ENCODE measurements at places on chromosomes 5 and 9. TPM values are rescaled to one million over a fixed set of nuclear protein-coding genes. Genes with fewer than 3 reads are reported as not detected.

The ANKRD31 gene
- total RNA-seq: 0.51 TPM

The SPAG8 gene
- total RNA-seq: 3.7 TPM

The OTULINL gene
- total RNA-seq: 4.4 TPM

The SPINK5 gene
- 31.5 TPM for total RNA-seq

The PAEP gene
- total RNA-seq: not detected

The POLE3 gene
- 36.5 TPM for total RNA-seq

The TXNDC8 gene
- total RNA-seq: not detected

The AJM1 gene
- total RNA-seq: 2.2 TPM

The NXNL2 gene
- total RNA-seq: 0.72 TPM

The LMBRD2 gene
- total RNA-seq: 41.0 TPM

The SYK gene
- 7.1 TPM for total RNA-seq

The SPINK7 gene
- not detected for total RNA-seq

The IRX1 gene
- total RNA-seq: 1.6 TPM

The PCDHA1 gene
- not detected for total RNA-seq

The PCDHGA6 gene
- 4.8 TPM for total RNA-seq

The DMRTA1 gene
- total RNA-seq: 1.9 TPM

The POU5F2 gene
- total RNA-seq: 5.7 TPM

The ZNF608 gene
- total RNA-seq: 37.8 TPM

The PCDHB2 gene
- total RNA-seq: 4.4 TPM

Data from tongue (tissue), 3 donors.